ENCODE measurements at places on chromosomes 3 and 15.

DNA sequence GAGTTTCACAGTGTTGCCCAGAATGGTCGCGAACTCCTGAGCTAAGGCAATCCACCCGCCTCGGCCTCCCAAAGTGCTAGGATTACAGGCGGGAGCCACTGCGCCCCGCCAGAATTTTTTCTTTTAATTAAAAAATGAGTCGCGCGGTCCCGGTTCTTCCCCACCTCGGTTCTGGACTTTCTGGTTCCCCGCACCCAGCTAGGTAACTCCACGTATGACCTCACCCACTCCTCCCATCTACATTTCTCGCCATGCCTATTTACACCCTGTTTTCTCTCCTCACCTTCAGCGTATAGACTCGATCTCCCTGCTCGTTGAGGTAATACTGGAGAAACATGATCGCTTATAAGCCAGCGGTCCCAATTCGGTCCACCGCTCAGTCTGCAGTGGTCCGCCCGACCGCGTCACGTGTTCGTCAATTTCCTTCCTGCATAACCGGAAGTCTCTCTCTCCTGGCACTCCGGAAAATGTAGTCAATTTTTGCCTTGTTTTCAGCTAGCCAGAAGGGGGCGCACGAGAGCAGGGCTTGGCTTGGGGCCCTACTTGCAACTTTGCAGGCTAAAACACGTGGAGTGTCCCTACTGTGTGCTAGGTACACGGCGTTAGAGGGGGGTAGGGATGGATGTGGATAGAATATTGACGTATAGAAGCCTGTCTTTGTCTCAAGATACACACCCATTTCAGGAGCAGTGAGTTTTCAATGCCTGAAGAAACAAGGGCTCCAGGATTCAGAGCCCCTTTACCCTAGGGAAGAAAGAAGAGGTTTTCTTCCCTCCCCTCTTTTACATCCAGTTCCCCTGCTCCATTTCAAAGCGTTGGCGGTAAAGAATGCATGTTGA lies at the start of the genes NOP10 and NUTM1:
NOP10 (minus strand) TSS at position 400 of the 839 bp plus-strand sequence; CDS start at position 337, 63 bp downstream.
NUTM1 (plus strand) TSS at position 579 of the 839 bp plus-strand sequence. CDS start 382 bp downstream, outside the sequence.
- DNase-seq = peak; percentile 93

DNA sequence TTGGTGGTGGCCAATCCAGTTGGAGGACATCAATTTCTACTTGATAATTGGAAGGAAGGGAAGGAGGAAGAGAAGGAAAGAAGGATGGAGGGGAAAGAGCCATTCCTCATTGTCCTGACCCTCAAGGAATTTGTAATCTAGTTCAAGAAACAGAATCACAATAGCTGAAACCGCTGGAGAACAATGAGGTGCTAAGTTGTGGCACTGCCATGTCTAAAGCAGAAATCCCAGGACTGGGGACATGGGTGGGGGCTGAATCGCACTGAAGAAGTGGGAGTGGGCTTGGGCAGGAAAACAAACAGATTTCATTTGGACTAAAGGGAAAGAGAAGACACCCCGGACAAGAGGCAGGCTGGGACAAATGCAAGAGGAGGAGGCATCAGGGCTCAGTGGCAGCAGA lies 183.6 kb downstream of the UACA start:
- DNase-seq = no peak

GRCh38 chr15:80560601-80561400 lies 134.3 kb upstream of the ABHD17C start:
- DNase-seq = no peak

- DNase-seq = no peak
Measured at GRCh38 chr15:80599359-80599758, 95.8 kb upstream of the ABHD17C start.

DNA sequence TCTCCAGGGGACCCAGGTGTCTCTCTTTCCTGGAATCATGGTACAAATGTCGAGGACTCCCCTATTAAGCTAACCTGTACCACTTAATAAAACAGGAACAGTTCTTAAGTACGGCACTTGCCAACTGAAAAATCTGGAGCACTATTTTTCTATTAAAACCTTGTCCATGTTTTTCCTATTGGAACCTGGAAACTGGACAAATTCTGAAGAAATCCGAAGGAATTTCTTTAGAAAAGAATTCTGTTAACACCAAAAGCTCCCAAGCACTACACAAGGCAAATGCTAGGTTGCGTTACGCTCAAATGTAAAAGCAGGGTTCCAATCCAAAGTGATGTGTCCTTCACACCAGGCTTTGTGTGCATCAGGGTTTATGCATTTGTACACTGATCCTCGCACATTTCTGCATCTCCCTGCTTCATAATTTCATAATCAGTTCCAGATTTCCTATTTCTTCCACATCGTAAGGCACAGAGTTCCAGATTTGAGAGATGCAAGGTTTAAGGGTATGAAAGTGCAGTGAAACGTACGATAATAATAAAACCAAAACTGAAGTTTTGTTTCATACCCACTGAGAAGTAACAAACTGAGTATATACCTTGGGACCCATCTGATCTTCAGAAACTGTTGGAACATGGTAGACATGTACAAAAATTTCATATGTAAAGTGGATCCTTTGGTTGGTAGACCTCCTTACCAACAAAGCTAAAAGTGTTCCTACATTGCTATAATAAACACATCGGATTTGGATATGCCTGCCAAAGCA lies 132.1 kb upstream of the WNT5A start:
- no peak for DNase-seq

DNA sequence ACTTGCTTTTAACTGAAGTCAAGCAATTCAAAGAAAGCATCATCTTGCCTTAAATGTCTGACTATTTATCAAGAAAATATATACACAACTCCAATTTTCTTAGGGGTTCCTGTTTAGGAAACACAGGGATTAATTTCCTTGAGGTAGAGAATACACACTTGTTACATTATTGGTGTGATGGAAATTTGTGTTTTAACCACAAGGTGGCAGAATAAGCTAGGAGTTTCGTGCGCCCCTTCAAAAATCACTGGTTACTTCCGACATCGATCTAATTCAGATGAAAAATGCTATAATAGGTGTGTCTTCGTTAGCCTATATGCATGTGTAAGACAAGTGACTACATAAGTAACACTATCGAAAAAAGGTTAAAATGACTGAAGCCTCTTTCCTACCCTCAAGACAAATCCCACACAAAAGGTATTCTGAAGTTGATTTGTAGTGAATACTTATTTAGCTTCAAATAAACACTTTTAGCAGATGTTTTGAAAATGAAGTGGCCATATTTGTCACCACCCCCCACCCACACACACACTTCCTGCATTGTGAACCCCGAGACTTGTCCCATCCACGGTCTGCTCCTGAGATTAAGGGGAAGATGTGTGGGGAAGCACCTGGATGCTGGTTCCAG lies 246.5 kb downstream of the ROBO1 start:
- no peak for DNase-seq

GRCh38 chr3:50978991-50979667 lies 304.4 kb downstream of the DOCK3 start:
- no peak for DNase-seq

DNA sequence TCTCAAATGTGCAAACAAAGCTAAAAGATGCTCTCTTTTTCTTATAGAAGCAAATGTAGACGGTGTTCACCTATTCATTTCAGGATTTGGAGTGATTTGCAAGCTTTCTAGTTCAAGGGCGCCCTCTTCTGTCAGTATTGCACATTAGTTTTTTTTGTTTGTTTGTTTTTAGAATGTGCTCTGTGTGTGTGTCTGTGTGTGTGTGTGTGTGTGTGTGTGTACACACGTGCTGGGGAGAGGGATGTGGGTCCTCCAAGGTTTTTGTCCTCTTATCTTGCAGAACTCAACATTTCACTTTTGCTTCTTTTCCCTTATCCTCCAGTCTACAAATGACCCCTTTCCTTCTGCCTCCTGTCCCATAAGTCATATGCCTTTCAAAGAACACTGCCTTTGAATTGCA lies 23.5 kb downstream of the DNAH1 start:
- DNase-seq = peak; percentile 4

- DNase-seq = no peak
Measured at GRCh38 chr3:152048831-152049230, 175.4 kb downstream of the SUCNR1 start.

DNA sequence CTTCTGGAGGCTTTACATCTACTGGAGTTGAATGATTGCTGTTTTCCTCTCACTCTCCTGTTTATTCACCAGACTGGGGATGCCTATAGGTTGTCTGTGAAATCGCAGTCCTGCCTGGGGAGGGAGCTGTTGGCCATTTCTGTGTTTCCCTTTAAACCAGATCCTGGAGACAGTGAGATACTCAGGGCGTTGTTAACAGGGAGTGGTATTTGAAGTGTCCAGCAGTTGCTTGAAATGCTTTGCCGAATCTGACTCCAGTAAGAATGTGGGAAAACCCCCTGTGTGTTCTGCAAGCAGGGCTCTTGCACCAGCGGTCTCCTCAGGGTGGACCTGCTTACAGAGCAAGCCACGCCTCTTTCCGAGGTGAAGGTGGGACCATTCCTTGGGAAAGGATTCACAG lies 4.3 kb upstream of the LRRK1 start:
- no peak for DNase-seq

DNA sequence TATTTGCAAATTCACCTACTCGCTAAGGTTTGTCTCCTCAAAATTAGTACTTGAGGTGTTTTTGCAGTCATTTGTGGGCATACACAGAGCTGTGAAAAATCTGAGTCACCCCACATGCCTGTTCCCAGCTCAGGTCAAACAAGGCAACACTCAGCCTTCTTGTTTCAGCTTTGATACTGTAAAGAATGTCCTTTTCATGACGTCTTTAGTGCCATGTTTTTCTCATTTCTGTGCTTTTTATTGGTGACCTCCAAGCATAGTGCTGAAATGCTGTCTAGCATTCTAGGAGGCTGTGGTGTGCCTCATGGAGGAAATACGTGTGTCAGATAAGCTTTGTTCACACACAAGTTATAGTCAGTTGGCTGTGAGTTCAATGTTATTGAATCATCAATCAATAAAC lies 8.8 kb downstream of the CAPN3 start:
- DNase-seq = no peak

- no peak for DNase-seq
Measured at GRCh38 chr15:31537770-31538592, 211.3 kb downstream of the KLF13 start.

DNA sequence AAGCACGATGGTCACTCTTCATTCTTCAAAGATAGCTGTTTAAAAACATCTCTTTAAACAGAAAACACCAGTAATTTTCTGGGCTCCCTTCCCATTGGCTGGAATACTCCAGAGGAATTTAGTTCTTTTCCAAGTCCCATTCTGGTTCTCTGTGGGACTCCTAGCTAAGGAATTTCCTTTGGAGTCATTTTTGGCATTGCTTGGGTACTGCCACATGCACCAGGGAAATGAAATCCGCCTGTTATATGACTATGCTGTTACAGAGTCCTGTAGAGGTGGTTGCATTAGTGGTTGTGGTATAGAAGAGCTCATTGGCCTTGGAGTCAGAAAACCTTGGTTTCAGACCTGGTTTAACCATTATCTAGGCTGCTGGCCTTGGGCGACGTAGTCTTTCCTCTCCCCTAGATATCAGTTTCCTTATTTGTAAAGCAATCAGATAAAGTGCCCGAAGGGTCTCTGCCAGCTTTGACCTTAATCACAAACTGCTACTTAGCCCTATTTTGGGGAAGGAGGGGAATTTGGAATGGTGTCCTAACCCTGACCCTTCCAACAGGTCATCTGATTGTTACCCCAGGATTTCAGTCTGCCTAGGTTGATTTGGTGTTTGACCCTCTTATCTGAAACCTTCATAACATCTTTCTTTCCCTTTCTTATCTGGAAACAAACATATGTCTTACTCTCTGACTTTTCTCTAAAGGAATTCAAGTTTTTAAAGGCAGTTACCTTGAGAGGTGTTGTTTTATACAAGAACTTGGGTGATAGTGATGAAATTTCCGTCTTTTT lies 13.4 kb downstream of the RTP1 start:
- no peak for DNase-seq

GRCh38 chr3:37795431-37796061 lies 66.1 kb upstream of the CTDSPL start:
- DNase-seq = no peak

DNA sequence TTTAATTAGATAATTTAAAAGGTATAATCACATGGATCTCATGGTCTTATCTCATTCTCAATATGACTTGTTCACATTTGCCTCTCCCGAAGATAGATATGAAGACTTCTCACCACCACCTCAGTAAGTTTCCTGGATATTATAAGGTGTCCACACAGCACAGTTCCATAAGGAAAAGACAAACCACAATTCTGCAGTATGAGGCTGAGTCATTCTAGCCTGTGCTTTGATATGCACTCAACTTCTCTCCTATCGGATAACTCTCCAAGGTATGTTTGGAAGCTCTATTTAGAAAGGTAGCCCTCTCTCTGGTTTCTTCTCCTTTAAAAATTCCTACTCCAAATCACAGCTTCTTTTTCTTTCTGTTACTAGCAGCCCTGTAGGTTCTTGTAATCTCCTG lies 612.8 kb downstream of the ZPLD1 start:
- no peak for DNase-seq

DNA sequence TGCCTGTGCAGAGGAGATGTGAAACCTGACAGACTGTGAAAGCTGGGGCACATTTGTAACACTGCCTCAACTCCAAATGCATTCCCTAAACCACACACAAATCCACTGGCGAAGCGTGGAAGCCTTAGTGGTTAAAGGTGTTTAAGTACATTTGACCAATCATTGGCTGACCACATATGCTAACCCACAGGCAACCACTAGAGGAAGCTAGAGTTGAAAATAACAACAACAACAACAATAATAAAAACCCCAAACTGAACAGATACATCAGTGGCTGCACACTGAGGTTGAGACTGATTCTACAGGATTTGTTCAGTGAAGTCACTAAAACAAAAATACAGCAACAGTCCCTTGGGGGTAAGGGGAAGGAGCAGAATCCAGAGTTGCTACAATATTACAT lies 129.7 kb downstream of the TJP1 start:
- DNase-seq = no peak

DNA sequence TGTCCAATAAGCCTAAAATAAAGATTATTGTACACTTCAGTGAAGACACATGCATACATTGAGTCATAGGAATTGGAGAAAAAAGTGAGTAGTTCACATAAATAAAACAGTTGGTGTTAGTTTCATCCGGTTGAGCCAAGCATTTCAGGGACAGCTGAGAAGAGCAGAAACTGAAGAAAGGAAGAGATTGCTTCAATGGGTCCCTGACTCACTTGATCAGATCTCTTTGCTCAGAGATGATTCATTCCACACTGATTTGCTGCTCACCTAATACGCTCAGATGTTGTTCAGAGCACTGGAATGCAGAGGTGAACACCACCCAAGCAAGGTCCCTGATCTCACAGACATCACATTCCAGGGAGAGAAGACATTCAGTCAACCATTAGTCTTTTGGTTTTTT lies 93.7 kb downstream of the RAD18 start:
- DNase-seq = no peak

GRCh38 chr3:79154865-79155264 lies 612.9 kb downstream of the ROBO1 start:
- DNase-seq = no peak

Measured in Right ventricle myocardium superior (tissue), 1 donor.